ENCODE measurements at places on chromosomes 3 and 15.

GRCh38 chr3:137039570-137039969, 81.8 kb downstream of the IL20RB start:
- DNase-seq: no peak

DNA sequence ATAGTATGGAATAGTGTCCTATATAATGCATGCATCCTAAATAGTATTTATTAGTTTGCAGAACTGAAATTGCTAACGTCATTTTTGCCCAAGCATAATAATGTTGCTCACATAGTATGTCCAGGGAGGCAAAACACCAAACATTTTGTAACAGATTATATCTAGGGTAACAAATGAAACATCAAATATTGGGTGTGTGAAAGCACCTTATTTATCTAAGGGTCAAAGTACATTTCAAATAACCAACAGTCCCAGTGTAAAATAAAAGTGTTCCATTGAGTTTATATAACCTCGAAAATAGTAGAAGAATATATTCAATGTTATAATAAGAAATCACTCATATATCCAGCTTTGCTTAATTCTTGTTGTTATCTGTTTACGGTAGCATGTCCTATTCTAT, 363.1 kb downstream of the CADM2 start:
- DNase-seq: no peak

DNA sequence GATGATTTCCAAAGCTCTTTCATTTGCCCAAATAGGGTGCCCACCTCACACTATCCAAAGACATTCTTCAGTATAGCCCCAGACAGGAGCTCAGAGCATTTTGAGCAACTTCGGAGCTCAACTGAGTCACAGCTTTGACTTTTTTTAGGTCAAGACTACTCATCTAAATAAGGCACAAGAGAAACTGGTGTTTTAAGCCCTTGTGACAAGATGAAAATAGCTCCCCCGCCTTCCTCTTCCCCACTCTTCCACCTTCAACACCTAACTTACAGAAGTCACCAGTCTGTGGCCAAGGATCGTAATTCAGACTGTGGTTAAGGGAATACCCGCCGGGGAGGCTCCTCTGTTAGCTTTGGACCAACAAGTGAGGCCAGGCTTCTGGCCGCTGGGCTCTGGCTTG, 60.4 kb upstream of the CA12 start:
- DNase-seq: no peak

- DNase-seq: no peak
These were observed 44.5 kb downstream of the NKIRAS1 start for GRCh38 chr3:23872330-23872729.

DNA sequence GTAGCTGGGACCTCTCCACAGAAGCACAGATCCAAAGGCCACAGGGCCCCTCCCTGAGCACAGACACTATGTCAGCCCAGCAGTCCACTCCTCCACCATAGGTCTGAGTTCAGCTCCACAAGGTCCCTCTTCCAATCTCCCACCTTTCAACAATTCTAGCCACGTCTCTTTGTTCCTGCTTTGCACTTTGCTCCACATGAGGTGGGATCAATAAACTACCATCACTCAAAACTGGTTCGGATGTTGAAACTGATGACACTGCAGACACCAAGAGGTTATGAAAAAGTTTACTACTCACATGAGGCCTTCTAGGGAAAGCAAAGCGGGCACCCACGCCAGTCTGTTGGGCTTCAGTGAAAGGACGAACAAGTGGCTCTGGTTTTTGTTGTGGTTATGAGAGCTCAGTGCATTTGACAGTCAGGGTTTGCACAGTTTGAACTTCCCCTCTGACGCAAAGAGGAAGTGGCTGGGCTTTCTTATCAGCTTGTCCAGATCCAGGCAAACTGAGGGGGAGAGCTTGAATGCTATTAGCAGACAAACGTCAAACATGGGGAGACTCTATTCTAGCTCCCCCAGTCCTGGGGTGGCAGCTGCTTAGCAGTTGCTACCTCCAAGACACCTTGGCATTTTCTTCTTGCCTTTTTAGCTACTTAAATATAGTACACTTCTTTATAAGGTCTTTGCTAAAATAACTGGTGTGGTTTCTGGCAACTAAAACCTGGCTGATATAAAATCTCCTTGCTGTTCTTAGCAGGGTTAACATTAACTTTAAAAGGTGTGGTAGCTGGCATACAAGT, 37.8 kb downstream of the ZNF445 start:
- DNase-seq: peak; percentile 99
